Right atrium auricular region (tissue), 2 donors: ENCODE measurements at places on chromosomes 3 and 15.

DNA sequence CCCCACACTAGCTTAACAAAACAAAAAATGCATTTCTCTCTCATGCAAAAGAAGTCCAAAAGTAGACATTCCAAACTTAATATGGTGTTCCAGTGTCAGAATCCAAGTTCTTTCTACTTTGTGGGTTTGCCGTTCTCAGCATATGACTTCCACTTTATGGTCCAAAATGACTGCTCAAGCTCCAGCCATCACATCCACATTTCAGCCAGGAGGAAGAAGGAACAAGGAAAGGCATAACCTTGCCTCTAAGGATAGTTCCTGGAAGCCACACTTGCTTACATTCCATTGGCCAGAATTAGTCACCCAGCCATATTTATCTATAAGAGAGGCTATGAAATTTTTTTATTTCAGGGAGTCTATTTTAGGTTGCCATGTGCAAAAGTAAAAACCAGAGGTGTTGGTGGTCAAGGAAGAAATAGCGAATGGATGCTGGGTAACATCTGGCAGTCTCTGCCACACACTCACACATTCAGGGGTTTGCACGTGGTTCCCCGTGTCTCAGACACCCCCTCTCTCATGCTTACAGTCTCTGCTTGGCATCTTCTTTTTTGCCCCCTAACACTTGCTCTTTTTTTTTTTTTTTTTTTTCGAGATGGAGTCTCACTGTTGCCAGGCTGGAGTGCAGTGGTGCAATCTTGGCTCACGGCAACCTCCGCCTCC is 69.3 kb downstream of the RPL39L start:
- DNase-seq, result no peak

DNA sequence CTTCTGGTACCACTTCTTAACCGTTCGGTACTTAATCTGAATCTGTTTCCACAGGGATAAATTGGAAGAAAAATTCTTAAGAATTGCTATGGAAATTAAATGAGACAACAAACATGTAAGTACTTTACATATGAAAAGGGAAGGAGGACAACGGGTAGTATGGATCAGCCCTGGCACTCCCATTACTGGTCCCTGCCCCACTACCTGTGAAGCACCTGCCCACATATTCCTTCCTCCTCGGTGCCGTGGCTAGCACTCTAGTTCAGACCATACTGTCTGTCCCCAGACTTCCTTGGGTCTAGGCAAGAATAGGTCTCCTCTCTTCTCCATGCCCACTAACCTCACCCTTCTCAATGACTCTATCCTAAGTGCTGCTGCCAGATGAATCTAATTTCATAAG is 46.2 kb downstream of the SHQ1 start:
- no peak for DNase-seq

GRCh38 chr3:42688016-42688415 is 2.7 kb downstream of the KLHL40 start:
- DNase-seq, result no peak

DNA sequence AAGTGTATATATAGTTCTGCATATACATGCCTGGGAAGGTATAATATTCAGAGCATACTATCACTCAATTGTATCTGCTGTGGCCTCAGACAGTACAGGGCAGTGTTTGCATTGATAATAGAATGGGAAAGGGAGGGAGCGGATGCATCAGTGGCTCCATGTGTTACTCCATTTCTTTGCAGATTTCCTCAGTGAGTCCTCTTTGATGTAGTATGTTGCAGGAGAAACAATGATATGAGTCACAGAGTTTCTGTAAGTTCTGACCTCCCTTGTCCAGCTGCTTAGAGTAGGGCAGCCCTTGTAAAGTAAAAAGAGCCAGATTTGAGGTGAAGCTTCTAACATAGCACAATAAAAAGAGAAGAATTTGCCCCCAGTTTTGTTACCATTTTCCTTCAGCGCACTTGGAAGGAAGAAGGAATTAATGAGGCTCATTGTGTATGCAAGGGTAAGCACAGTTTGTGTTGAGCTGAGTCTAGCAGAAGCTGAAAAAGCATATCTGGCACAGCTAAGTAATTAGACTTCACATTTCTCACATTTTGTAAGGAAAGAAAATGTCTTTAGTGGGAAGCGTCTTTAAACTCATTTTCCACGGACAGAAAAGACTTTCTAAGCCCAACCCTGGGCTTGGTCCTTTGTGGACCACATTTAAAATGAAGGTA is 555.8 kb upstream of the IL12A start:
- DNase-seq, result no peak

DNA sequence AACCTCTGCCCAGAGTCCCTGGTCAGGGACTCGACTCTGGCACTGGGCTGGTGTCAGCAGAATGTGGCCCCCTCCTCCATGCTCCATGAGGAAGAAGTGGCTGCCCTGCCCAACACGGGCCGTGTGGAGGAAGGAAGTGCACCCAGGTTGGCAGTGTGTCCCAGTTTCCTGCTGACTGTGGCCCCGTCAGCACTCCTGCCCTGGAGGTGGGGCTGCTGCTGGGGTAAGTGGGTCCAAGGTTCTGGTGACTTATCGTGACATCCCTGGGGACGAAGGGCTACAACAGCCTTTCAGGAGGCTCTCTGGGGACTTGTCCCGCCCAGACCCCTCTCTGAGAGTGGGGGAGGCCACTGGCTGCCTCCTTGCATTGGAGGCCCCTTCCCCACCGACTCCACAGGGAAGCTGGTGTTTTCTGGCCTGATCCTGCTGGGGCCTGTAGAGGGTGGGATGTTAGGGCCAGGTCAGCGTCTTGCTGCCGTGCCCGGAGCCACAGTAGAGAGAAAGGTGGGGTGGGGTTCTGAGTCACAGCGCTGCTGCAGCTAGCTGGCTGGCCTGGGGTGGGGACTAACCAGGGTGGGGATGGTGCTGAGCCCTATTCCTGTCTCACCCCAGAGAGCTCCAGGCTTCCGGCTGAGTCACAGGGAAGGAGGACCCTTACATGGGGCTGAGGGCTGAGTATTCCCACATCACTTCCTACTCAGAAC is 10.5 kb downstream of the SEMA4B start:
- no peak for DNase-seq

DNA sequence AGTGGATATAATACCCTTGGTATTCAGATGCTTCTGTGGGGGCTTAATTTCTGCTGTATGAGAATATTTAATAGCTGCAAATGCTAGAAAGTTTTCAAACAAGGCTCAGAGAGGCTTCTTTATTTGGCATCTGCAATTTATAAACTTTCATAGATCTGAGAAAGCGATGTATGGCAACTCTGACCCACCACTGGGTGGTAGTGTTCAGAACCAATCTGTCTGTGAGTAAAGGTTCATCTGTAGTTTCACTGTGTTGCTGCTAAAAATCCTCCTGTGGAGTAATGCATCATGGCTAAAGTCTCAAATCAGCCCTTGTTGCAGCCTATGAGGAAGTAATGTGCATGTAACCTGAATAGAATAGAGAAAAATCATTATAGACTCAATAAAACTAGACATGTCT is 47.4 kb downstream of the CLSTN2 start:
- no peak for DNase-seq

DNA sequence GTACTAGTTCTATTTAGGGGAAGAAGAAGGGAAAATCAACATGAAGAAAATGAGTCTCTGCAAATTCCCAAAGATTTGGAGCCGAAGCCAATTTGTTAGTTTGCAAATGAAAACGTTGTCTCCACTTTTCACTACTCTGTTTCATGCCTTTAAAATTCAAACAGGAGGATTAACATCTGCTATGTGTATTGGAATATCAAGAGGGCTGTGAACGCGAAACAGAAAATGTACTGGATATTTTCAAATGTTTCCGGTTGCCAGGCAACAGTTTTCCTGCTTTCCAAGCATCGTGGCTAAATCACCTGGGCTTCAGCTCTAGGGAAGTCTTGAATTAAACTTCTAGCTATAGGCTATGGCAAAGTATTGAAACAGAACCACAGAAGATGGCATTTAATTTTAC is 172.8 kb downstream of the KCNMB2 start:
- no peak for DNase-seq

DNA sequence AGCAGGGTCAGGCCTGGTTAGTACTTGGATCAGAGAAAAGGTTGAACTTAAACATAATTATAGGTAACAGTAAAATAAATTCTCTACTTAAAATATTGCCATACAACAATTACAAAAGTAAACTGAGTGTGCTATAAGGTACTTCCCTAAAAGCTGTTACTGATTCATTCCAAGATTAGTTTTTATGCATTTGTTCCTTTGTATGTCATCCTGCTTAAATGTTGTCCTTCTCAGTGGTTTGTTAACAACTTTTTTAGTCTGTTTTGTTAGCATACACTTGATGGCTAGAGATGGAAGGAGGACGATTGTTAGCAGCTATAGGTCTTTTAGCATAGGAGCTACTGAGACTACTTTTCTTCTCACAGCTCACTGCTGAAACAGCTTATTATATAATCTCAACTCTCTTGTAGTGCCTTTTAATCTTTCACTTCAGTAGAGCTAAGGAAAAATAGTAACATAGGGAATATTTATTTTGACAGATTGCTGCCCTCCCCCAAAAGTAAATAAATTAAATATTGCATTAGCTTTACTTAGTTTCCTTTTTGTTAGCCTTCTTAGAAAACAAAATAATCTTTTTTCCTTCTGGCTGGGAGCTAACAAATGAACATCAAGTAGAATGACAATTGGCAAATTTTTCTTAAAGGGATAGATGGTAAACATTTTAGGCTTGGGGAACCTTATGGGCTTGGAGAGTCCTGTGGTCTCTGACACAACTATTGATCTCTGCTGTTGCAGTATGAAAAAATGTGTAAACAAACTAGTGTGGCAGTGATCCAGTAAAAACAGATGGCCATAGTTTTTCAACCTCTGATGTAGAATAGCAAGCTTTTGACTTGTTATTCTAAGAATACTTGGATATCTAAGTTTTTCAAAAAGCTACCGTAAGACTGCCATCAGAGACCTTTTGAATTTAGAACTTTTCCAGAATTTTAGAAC is 39.5 kb downstream of the USP8 start:
- DNase-seq, result no peak

GRCh38 chr15:40439960-40440742 is 602 bp upstream of the BAHD1 start:
- no peak for DNase-seq

DNA sequence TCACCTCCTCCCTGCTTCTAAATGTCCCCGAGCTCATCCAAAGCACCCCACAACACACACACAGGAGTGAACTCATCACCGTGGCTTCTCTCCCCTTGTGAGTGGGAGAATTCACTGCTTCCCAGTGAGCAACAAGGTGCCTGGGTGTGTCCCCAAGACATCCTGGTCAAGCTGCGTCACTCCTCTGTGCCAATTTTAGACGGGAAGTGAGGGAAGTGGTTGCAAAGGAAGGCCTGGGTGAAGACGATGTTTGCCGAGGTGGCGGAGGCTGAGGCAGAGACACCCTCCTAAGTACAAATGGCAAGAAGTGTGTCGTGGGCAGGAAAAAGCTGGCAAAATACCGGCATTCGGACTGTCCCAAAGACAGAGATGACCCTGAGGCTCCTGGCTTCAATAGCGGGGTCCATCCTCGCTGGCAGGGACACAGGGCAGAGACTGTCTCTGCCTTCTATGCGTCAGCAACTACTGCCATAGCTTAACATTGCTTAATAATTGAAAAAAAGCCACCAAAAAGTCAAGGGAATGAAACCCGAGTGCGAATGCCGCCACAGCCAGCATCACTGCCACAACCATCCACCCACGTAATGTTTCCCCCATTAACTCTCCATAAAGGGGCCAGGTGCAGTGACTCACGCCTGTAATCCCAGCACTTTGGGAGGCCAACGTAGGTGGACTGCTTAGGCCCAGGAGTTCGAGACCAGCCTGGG is 72.8 kb downstream of the VGLL4 start:
- DNase-seq, result no peak

GRCh38 chr3:179666436-179667035 is 13.7 kb downstream of the USP13 start:
- DNase-seq, result no peak

DNA sequence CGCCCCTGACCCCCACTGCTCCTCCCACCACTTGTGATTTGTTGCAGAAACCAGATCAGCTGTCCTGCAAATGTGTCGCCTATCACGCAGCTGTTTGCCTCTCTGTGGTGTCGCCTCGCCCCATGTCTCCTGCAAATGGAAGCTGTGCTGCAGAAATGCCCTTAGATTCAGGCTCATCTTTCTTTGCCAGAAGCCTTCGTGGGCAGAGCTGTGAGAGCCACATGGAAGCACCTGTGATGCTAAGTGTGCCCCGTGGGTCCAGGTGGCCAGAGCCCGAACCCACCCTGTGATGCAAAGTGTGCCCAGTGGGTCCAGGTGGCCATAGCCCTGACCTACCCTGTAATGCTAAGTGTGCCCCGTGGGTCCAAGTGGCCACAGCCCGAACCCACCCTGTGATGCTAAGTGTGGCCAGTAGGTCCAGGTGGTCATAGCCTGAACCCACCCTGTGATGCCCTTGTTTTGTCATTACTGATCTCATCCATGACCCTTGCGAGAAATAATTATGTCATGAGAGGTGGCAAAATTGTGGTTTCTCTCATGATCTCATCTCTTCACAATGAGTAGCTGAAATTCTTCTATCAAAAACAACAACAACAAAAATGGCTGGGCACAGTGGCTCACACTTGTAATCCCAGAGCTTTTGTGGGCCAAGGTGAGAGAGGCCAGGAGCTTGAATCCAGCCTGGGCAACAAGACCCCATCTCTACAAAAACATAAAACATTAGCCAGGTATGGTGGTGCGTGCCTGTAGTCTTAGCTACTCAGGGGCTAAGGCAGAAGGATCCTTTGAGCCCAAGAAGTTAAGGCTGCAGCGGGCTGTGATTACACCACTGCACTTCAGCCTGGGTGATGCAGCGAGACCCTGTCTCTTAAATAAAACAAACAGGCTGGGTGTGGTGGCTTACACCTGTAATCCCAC is 187.4 kb downstream of the GOLGA6L6 start:
- peak; percentile 59 for DNase-seq
